Thymus (tissue), 14 donors: ENCODE measurements at places on chromosomes 11 and 22. TPM values are rescaled to one million over a fixed set of nuclear protein-coding genes. Genes with fewer than 3 reads are reported as not detected.
A peak's percentile ranks its signal among the peaks of the same experiment; 100 is the strongest.

DNA sequence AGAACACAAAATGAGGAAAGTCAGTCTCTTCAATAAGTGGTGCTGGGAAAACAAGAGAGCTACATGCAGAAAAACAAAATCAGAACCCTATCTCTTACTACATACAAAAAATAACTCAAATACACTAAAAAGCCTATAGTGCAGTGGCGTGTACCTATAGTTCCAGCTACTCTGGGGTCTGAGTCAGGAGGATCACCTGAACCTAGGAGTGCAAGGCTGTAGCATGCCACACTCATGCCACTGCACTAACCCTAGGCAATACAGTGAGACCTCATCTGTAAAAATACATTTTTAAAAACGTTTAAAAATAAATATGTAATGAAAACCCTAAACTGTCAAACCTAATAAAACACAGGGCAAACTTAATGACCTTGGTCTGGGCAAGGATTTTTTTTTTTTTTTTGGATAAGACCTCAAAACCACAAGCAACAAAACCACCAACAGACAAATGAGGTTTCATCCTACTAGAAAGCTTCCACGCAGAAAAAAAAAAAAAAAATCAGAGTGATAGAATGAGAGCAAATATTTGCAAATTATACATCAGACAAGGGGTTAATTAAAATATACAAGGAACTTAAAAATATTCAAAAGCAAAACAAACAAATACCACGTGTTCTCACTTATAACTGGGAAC, 35.2 kb downstream of the XKR3 start:
- no peak for DNase-seq

Gene HEPHL1
- 0.14 TPM for total RNA-seq

Gene FGF3
- total RNA-seq, result 0.19 TPM

DNA sequence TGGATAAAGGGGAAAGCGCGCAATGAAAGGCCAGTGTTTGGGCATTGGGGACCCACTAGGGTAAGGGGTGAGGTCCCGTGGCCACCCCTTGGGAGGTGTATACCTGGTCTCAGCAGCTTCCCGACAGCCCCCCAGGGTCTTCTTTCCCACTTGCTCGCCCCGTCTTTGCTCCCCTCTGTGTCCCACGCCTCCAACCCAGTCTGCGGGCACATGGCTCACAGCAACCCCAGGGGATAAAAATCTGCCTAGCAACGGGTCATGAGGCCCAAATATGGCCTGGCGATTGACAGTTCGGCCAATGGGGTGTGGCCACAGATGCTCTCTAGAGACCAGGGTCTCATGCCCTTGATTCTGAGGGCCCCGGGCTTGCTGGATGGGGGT, 41.6 kb downstream of the AHNAK start:
- DNase-seq, result no peak

- DNase-seq, result no peak
These were observed 80.8 kb downstream of the SGSM3 start for GRCh38 chr22:40451210-40451609.

DNA sequence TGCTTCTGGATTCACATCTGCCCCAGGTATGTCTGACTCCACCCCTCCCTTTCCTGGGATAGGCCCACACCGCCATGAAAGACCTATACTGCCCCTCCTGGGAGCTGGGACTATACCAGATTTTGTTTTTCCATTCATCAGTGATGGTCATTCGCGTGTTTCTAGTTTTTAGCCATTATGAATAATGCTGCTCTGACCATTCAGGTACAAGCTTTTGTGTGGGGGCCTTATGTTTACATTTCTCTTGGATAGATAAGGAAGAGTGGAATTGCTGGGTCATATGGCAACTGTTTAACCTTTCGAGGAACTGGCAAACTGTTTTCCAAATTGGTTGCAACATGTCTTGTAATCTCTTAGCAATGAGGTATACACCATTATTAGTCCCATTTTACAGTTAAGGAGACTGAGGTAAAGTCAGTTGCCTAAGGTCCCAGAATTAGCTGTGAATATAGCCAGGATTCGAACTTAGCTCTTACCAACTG, 1.2 kb upstream of the TBC1D10A start:
- DNase-seq, result no peak

Gene PPP6R3
- 103 TPM for total RNA-seq

Gene MTNR1B
- total RNA-seq, result 0.05 TPM

DNA sequence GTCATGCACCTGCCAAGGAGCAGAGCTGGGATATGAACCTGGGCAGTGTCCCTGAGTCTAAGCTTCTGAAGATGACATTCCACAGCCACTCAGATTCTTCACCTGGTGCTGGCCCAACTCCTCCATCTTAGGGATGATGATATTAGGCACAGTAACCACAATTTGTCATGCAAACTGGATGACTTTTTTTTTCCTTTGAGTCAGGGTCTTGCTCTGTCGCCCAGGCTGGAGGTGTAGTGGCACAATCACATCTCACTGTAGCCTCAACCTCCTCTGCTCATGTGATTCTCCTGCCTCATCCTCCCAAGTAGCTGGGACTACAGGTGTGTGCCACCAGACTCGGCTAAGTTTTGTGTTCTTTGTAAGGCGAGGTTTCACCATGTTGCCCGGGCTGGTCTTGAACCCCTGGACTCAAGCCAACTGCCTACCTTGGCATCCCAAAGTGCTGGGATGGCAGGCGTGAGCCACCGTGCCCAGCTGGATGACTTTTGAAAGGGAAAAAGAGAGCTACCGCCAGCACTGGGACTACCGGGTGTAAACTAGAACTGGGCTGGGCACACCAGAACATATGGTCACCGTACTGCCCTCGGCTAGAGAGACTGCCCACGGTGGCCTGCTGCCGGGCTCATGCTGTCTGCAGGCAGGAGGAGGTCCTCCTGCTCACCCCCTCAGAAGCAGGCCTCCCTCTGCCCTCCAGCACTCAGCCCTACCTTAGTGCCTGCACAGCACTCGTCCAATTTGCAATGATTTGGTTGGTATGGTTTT, 77.7 kb downstream of the NAT10 start:
- DNase-seq, result no peak

- no peak for DNase-seq
These were observed 620 bp upstream of the ATG2A start for GRCh38 chr11:64917663-64917995.

Gene POU2AF3
- 2.7 TPM for total RNA-seq

- no peak for DNase-seq
These were observed 48.9 kb downstream of the DHCR7 start for GRCh38 chr11:71399341-71399740.

DNA sequence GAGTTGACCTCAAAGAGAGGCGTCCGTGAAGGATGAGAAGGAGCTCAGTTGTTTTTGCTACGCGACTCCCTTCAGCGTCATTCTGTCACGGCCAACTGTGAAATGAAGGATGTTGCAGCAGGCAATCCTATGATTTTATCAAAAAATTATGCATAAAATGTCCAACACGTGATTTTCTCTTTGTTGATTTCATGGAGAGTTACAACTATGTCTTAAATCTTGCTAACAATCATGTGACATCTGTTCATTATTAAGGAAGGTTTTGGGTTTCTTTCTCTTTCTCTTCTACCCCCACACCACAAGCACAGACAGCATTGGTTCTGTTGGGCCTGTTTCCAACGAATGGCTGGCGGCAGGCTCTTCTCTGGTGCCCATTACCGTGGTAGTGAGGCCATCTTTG, 3.7 kb downstream of the KRTAP5-4 start:
- DNase-seq, result no peak

GRCh38 chr22:21642584-21643448, 714 bp downstream of the SDF2L1 start:
- no peak for DNase-seq

GRCh38 chr11:38448284-38448683, 1850.2 kb upstream of the RAG2 start:
- no peak for DNase-seq

Gene FGF4
- total RNA-seq, result 0.09 TPM

- DNase-seq, result peak; percentile 85
These were observed at the start of gene RBM4B for GRCh38 chr11:66677599-66678375. TSS of gene RBM4B (minus strand) at chr11:66677887. CDS start at chr11:66677079, 808 bp downstream.

- no peak for DNase-seq
These were observed 5.7 kb downstream of the TNNI2 start for GRCh38 chr11:1844221-1845094.

- DNase-seq, result no peak
These were observed 87.8 kb downstream of the WNT7B start for GRCh38 chr22:45889093-45889538.

DNA sequence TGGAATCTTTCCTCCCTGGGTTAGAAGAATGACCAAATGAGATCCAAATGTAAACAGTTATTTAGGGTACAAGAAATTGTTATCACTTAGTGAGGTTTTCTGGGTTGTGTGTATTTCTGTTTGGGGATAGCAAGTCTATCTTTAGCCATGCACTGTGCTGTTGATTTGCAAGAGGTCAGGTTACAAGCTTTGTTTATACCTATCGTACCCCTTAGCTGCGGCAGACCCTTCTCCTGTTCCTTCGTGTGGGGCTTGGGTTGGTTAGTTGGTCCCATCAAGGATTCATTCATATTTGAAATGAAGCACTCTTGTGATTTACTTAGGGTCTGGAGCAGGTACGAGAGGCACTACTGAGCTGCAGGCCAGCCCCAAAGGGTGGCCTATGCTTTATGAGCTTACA, 72.6 kb downstream of the USP35 start:
- no peak for DNase-seq

Gene SYCE3
- total RNA-seq, result 0.19 TPM

DNA sequence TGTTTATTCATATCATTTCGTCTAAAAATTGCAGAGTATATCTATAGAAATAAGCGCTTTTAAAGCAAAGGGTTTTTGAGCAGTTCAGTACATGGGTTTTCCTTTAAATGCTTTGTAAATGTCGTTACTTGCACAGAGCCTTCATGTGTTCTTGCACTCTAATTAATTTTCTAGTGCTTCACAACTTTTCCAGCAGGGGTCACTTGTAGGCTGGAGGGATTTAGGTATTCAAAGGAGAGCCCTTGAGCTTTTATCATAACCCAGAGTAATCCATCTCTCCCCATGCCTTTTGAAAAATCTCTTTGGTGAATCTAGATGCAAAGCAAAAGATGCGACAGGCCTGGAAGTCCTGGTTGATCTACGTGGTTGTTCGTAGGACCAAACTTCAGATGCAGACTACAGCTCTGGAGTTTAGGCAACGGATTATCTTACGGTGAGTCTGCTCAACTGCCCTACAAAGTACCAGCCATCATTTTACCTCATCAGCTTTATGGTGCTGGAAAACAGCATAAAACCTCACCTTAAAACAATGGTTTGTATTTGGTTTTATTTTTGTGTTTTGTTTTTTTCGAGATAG, 60.4 kb downstream of the SFI1 start:
- DNase-seq, result no peak

Gene BTBD18
- under 0.01 TPM for total RNA-seq

- no peak for DNase-seq
These were observed 7.6 kb upstream of the CACNA1I start for GRCh38 chr22:39562839-39563489.

Gene LINC01488
- total RNA-seq, result not detected

Gene OR5A1
- total RNA-seq, result not detected

DNA sequence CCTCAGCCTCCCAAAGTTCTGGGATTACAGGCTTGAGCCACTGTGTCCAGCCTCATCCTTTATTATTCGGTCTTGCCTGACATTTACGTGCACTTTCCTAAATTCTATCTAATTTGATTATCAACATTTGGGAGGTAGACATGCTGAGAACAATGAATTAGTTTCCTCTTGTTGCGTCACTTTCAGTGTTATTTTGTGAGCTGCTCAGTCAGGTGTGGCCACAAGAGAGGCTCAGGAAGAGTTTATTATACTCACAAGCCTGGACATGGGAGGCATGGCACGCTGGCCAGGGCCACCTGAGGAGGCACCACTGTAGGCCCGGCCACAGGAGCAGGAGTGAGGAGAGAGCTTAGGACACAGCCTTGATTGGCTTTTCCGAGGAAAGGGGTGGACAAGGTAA, 59.7 kb upstream of the RBFOX2 start:
- DNase-seq, result no peak

Gene MRPL17
- 43.8 TPM for total RNA-seq

DNA sequence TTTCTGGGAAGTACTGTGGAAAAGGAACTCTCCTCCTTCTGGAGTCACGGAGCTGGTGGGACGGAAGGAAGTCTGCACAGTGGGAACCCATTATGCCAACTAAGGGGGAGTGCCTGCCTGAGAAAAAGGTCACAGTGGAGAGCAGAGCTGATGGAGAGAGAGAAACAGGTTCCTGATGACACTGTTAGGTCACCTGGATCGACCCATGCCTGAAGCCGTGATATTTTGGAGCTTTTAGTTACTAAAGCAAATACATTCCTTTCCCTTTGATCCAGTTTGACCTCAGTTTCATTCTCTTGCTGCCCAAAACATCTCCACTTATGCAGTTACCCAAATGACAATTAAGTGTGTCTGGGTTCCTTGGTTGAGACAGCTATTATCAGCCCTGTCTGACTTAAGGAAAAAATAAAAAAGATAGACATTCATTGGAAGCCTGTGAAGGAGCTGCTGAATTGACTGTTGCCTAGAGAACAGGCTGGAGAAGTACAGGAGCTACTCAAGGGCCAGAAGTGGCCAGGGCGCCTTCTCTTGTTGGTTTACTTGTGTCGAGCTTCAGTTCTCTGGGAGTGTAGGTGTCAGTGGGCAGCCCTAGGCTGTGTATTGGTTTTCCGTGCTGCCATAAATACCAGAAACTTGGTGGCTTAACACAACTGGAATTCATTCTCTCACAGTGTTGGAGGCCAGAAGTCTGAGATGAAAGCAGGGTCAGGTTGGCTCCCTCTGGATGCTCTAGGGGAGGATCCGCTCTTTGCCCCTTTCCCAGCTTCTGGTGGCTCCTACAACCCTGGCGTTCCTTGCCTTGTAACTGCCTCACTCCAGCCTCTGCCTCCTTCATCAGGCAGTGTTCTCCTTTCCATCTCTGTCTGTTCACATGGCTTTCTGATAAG, 13.6 kb downstream of the MRGPRD start:
- DNase-seq, result no peak

- no peak for DNase-seq
These were observed 12.9 kb downstream of the USP28 start for GRCh38 chr11:113862435-113862834.

GRCh38 chr22:44640618-44641155, 61.3 kb upstream of the PRR5 start:
- no peak for DNase-seq

DNA sequence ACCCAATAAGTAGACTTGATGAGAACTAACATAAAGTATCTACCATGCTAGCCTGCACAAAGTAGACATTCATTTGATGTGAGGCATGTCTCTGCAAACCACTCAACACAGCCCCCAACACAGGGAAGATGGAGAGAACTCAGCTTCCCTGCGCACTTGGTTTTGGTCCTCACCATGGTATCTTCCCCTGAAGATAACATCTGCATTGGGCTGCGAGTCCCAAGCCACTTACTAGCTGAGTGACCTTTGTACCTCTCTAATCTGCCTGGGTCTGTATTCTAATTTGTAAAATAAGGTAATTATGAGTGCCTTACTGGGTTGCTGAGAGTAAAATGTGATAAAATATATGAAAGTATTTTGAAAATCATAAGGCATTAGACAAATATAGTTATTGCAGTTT, 30.7 kb downstream of the PPFIA1 start:
- no peak for DNase-seq

GRCh38 chr22:20762233-20762796, 11.6 kb upstream of the SERPIND1 start:
- no peak for DNase-seq

- DNase-seq, result no peak
These were observed 6.4 kb downstream of the CD82 start for GRCh38 chr11:44571871-44572270.
